ENCODE measurements at places on chromosomes 6 and 20. TPM values are rescaled to one million over a fixed set of nuclear protein-coding genes. Genes with fewer than 3 reads are reported as not detected.

DNA sequence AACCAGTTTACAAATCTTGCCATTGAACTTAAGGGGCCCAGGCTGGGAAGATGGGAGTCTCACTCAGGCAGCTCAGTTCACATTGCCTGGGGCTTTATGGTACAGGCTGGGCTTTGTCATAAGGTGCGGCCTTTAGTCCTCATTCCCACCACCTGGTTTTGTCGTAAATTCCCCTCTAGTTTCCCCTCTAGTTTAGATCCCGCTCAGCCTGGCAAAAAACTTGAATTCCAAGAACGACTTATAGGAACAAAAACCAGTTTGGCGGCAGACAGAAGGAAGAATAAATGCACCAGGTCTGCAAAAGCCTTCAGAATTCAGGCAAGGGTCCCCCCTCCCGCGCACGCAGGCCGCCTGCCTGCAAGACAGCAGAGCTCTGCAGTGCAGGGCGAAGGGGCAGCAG, 4.1 kb downstream of the BMP7 start:
- DNase-seq: no peak

DNA sequence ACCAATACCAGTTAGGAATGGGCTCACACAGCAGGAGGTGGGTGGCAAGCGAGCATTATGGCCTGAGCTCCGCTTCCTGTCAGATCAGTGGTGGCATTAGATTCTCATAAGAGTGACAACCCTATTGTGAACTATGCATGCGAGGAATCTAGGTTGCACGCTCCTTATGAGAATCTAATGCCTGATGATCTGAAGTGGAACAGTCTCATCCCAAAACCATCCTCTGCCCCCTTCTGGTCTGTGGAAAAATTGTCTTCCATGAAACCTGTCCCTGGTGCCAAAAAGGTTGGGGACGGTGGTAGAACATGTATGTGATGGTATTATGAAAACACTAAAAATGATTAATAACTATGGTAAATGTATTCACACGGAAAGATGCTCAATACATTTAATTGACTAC, 99.7 kb upstream of the HIVEP1 start:
- DNase-seq: no peak

GRCh38 chr6:14149053-14149738, 31.6 kb downstream of the CD83 start:
- DNase-seq: no peak

GRCh38 chr20:50354721-50355589, 155.2 kb upstream of the PTPN1 start:
- no peak for DNase-seq

DNA sequence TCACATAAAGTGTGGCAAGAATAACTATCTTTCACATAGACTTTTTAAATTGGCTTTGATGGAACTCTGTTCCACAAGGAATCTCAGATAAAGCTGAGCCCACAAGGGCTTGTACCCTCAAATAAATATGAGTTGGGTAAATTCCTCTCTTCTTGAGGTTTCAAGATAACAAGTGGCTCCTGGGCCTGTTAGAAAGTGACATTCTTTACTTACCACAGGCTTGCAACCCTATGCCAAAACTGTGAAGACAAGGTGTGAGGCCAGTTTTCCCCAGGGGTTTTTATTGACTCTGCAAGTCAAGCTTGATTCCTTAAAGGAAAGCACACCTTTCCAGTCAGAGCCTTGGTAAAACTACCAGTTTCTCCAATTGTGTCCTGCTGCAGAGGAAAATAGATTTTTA, 664.8 kb upstream of the GJE1 start:
- DNase-seq: no peak

DNA sequence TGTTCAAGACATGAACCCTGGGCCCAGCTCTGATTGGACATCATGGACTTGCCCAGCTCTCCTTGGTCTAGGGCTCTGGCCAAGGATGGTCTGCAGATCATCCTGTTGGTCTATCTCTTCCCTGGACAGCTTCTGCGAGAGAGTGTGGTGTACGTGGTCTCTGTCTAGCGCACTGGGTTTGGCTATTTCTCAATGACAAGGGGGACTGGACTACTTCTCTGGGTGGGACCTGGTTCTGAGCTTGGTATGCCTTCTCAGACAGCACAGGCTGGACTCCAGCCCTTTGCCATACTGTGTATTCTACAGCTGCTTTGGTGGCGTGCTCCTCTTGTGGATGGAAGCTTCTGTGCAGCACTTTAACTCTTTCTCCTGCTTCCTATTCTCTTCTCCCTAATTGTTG, 8.5 kb upstream of the RAET1E start:
- no peak for DNase-seq

GRCh38 chr6:45686841-45687569, 309.3 kb upstream of the SUPT3H start:
- no peak for DNase-seq

- DNase-seq: no peak
Observed at GRCh38 chr6:131288214-131288613, 152.9 kb downstream of the AKAP7 start.

DNA sequence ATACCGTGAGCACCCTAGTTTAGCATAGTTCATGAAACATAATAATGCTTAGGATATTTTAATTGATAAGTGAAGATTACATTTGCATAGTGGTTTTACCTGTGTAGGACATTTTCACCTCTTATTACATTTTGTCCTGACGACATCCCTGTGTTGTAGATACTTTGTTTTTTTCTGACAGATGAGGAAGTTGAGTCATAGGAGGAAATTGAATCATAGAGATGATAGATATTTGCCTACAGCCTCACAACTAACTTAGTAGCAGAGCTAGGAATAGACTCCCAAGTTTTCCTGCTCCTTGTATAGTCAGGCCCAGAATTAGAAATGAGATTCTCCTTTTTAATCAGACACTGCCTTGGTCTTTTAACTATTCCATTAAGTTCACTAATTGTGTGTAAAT, 100.5 kb upstream of the SUPT3H start:
- DNase-seq: no peak

- DNase-seq: no peak
Observed at GRCh38 chr6:14671937-14672336, 554.4 kb downstream of the CD83 start.

DNA sequence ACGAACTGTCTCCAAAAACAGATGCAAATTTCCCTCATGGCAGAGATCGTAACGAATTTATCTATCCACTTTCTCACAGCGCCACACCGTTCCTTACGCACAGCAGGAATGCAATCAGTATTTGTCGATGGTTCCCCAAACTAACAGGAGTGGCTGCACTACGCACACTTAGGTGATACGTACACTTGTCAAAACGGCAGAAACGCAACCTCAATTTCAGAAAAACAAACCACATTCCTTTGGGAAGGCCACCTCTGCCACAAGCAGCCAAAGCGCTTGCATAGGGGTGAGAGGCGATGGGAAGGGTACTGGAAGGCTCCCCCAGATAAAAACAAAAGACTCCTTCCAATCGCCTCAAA, 638 bp downstream of the MDN1 start:
- no peak for DNase-seq

DNA sequence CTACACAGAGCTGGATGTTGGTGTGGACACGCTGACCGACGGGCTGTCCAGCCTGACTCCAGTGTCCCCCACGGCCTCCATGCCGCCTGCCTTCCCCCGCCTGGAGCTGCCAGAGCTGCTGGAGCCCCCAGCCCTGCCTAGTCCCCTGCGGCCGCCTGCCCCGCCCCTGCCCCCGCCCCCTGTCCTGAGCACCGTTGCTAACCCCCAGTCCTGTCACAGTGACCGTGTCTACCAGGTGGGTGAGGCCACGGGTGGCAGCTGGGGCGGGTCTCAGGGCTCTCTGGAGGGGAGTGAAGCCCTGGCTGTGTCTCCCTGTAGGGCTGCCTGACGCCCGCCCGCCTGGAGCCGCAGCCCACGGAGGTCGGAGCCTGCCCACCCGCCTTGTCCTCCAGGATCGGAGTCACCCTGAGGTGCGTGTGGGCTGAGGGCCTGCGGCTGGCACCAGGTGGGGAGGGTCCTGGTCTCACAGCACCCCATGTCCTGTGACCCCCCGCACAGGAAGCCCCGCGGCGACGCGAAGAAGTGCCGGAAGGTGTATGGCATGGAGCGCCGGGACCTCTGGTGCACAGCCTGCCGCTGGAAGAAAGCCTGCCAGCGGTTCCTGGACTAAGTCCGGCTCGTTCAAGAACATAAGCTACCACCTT, 2.9 kb downstream of the SLC2A4RG start:
- DNase-seq: no peak

GRCh38 chr6:43771210-43771857, 1.3 kb downstream of the VEGFA start:
- peak; percentile 57 for DNase-seq

DNA sequence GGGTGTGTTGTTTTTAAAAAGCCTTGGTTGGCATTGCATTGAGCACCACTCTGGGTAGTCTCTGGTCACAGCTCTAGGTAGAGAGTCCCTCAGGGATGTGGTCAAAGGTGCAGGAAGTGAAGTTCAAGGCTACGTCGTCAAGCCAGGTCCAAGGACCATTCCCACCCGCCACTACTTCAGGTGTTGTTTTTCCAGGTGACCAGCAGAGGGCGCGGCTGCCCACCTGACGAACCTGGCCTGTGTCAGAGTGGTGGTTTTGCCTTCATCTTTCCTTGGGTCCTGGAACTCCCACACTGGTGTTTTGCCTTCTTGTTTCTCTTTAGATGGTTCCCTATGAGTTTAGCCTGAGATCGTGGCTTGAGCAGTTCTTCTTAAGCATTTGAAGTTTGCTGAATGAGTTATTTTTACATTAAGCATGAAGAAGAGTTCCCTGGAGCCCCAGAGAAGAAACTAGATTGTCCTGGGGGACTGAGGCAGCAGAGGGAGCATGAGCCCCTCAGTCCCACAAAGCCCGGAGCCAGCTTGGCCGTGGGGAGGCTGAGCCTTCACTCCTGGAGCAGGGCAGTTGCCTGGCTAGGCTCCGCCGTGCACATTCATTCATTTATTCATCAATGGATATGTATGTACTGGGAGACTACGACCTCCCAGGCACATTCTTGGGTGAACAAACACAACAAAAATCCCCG, 5.6 kb upstream of the PHACTR3 start:
- no peak for DNase-seq

GRCh38 chr6:43282060-43282459, 16.0 kb upstream of the SLC22A7 start:
- DNase-seq: no peak

ATP6V1G2 gene
- total RNA-seq: 0.13 TPM

TSPO2 gene
- total RNA-seq: not detected

PGC gene
- not detected for total RNA-seq

SIRPD gene
- not detected for total RNA-seq

LHFPL5 gene
- total RNA-seq: not detected

SUMO4 gene
- total RNA-seq: 0.25 TPM

SLPI gene
- total RNA-seq: not detected

VWA7 gene
- total RNA-seq: not detected

GRIK2 gene
- 0.97 TPM for total RNA-seq

All from SJSA1 (cell line).